NCI-H446 (cell line): ENCODE measurements at places on chromosomes 2 and 18.

GRCh38 chr18:6022845-6023244, 127.5 kb upstream of the TMEM200C start:
- DNase-seq: no peak

- DNase-seq: no peak
These were observed 156.4 kb downstream of the DSEL start for GRCh38 chr18:67359873-67360838.

GRCh38 chr2:3177891-3178577, 199.6 kb downstream of the EIPR1 start:
- no peak for DNase-seq

DNA sequence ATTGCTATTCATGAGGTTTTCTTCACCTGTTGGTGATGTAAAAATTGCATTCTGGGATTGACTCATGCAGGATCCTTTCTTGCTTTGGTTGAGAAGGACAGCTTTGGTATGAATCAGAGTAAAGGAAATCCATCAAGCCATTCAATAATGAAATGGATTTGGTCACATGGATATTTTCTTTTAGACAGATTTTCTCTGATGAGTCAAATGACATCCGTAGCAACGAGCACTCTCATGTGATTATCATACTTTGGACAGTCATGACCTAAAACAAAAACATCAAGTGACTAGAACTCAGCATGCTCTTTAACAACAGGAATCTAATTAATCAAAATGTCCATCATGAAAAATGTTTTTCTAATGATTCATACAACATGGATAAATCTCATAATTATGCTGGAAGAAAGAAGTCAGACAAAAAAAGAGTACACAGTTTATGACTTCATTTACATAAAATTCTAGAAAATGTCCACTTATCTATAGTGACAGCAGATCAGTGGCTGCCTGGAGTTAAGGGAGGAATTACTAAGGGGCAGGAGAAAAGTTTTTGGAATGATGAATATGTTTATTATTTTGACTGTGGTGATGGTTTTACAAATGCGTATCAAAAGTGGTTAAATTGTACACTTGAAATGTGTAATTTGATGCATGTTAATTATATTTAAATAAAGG, 30.7 kb downstream of the TRAK2 start:
- no peak for DNase-seq

- DNase-seq: no peak
These were observed 218.5 kb downstream of the LDLRAD4 start for GRCh38 chr18:13437034-13437433.

GRCh38 chr2:176461098-176461808, 192.0 kb downstream of the MTX2 start:
- no peak for DNase-seq

DNA sequence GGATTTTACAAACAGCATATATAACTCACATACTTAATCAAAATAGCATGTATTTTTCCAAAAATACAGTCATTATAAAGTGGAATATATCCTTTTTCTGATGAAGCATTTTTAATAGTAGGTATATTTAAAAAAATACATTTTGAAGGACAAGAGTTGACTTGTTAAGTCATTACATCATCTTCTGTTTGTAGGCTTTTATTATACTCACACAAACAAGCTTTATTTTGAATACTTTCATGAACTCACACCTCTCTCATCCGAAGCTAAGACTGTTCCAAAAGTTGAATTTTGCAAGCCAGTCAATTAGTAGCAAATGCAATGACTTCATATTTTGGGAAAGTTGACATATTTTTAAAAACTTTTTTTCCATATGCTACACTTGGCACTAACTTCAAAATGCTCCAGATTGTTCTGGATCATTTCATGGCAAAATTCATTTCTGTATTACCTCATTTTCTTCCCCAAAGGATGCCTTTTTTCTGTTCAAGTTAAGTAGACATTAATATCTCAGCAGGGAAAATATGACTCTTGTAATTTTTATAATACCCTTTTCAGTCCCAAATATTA, 68.5 kb upstream of the WDR75 start:
- no peak for DNase-seq

DNA sequence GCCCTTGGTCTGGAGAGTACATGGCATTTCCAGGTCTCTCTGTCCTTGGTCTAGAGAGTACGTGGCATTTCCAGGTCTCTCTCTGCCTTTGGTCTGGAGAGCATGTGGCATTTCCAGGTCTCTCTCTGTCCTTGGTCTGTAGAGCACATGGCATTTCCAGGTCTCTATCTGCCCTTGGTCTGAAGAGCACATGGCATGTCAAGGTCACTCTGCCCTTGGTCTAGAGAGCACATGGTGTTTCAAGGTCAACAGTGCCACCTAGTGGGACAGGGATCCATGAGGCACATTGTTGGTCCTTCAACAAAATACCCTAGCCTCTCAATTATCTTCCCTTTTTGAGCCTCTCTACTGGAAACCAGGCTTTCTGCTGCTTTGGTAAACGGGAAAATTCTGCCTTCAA, 250.2 kb downstream of the OTX1 start:
- DNase-seq: no peak

GRCh38 chr2:114610677-114611076, 168.2 kb downstream of the DPP10 start:
- no peak for DNase-seq

- no peak for DNase-seq
These were observed 15.4 kb upstream of the GULP1 start for GRCh38 chr2:188276255-188276654.

DNA sequence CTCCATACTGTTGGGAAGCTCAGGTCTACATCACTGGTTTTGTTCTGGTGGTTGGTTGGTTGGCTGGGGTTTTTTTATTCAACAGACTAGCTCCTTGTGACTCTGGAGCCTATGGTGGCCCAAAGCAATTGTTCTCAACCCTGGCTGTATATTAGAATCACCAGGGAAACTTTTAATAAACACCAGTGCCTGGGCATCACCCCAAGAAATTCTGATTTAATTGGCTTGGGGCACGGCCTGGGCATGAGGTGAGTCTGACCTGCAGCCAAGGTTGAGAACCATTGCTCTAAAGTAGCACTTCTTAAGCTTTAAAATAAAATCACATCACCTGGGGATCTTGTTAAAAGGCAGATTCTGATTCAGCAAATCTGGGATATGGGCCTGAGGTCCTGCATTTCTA, 184.1 kb downstream of the C1D start:
- DNase-seq: no peak

DNA sequence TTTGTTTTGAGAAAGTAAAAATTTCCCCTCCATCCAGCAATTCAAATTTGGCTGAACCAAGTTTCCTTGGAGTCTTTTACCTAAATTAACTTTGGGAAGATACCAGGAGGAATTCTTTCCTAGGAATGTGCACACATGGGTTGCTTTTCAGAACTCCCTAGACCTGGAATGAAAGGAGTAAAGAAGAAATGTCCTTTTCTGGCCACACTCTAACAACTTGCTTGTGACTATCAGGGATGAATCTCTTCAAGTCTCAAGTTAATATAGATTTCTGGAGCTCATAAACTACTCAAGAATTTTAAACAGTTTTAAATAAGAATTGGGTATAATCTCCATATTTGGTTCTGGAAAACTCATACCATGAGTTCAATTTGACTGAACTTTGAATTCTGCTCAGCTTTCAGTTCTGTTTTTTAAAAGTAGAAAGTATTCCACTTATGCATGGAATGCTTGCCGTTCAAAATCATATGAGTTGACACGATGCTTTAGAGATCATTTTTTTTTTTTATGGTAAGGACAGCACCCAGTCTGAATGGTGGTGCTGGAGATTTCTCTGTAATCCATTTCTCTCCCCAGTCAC, 7.7 kb downstream of the RASGRP3 start:
- DNase-seq: no peak

GRCh38 chr2:150909613-150910012, 352.1 kb downstream of the RBM43 start:
- no peak for DNase-seq

DNA sequence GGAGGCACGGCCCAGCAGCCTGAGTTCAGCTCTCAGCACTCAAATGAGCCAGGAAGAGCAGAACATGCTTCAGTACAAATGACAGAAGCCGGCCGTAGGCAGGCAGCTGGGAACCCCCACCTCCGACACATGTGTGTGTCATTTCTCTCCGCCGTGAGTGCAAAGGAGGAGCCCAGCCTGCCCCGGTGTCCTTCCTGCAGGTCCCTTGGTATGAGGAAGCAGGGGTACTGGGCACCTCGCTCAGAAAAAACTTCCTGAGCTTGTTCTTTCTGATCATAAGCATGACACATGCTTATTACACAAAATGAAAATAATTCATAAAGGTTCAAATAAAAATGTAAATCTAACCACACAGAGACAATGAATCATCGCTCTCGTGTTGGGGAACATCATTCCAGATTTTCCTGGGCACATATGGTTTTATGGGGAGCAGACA, 35.3 kb downstream of the KCNF1 start:
- DNase-seq: no peak

DNA sequence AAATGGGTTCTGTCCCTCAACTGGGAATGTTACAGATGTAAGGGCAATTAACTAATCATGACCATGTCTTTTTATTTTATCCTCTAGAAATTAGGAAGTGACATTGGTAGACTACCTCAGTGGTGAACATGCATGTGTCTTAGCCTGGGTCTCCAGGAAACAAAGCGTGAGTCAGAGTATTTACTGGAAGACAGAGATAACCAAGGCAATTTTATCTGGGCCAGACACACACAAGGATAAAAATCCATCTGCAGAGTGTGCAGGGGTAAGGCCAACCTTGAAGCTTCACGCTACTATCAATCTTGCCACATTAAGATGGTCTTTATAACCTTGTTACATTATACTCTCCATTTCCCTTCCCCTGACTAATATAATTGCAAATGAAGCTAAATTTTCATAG, 487.5 kb downstream of the SUCLG1 start:
- DNase-seq: no peak

- DNase-seq: no peak
These were observed 144.5 kb downstream of the RAD51AP2 start for GRCh38 chr2:17373741-17374140.

GRCh38 chr2:71277536-71278103, 50.7 kb upstream of the PAIP2B start:
- no peak for DNase-seq

DNA sequence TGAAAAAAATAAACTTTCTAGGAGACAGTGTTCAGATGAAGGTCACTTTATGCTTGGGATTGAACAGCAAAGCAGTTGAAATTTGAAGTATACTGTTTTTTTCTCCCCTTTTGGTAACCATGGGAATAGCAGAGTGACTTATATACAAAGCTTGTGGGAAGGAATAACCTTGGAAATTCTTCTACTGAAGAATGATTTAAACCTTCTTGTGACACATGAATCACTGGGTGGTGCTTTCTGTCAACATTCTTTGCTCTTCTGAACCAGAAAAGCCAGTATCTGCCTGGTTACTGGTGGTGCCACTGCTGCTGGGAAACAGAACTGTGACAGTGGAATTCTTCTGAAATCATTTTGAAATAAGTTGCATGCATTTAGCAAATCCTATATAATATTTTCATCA, 39.4 kb upstream of the RND3 start:
- no peak for DNase-seq

DNA sequence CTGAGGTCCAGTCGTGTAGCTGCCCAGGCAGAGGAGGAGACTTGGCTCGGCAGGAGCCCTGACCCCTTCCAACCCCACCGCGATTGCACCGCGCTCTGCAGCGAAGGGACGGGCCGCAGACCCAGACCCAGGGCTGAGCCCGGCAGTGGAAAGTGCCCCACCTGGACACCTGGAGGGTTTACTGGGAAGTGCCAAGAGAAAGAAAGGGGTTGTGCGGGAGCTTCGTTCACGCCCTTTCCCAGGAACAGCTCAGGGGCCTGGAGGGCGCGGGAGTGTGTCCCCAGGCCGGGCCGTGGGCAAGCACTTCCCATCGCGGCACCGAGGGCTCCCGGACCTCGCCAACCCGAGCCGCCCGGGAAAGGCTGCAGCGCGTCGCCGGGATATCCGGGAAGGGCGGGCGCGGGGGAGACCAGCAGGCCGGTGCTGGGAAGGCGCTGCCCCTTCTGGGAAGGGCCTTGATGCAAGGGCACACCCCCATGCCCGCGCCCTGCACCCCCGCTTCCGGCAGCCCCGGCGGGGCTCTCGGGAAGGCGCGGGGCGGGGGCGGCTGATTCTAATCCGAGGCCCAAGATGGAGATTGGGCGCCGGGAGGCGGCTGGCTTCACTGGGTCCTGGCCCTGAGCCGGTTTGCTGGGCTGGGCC, 36.1 kb upstream of the MRPL33 start:
- DNase-seq: no peak

DNA sequence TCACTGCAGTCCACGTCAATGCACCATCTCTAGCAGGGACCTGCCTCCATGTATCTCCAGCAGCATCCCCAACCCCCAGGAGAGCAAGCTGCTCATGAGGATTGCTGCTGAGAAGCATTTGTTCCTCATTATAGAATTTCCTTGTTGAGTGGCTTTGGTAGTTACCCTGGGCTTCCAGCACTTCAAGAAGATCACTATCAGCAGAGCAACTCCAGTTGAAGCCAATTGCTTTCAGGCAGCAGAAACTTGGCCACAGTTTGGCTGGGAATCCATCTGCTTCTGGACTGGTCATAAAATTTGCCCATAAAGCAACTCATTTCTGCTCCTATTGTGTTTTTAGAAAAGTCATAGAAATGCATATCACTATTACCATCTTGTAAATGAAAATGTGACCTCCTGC, 17.4 kb downstream of the TRPM8 start:
- no peak for DNase-seq

DNA sequence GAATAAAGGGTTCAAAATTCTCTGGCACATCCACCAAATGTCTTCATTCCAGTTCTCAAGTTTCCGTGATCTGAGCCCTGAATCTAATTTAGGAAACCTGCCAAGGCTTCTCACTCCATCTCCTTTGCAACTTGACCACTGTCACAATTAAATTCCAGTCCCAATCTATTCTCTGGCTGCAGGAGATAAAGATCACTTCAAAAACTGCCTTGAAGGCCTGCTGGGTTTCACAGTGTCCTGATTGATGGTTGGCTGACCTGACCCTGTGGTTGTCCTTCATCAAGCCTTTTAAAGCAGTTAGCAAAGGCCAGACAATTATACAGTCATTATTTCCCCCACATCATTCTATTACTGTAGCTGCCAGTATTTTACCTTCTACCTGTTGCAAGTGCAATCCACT, 60.3 kb upstream of the DNAJC10 start:
- no peak for DNase-seq

- no peak for DNase-seq
These were observed 186.8 kb downstream of the BCL2 start for GRCh38 chr18:63132819-63133200.

DNA sequence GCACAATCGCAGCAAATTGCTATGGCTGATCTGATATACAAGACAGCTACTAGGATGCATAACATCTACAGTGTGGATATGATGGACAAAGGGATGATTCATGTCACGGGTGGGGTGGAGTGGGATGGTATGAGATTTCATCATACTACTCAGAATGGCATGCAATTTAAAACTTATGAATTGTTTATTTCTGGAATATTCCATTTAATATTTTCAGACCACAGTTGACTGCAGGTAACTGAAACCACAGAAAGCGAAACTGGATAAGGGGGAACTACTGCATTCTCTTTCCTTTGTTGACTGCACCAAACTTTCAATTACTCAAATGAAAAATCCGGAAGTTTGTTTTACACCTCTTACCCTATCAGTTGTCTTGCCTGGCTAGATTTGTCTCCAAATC, 94.4 kb upstream of the NEUROD1 start:
- no peak for DNase-seq
